Aorta (tissue), 5 donors: ENCODE measurements at places on chromosomes 1 and 21. TPM values are rescaled to one million over a fixed set of nuclear protein-coding genes. Genes with fewer than 3 reads are reported as not detected.

DNA sequence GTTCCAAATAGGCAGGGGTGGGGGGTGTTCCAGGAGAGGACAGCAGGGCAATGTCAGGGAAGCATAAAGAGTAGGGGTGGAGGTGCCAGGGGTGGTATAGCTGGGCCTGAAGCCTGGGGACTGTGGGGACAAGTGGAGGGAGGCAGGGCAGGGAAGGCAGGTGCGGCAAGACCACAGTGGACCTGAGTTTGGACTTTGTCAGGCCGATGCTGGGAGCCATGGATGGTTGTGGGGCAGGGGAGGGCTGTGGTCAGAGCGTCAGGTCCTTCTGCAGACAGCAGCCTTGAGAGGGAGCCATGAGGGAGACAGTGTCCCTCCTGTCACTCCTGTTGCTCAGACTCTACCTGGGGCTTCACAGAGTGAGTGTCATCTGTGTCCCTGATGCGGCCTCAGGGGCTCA, 320.3 kb downstream of the PTPRU start:
- H3K27ac ChIP-seq: no peak overlapping the region
- no peaks in the 10 kb centered on the region for H3K36me3 ChIP-seq
- DNase-seq: no peak
- no peaks in the 10 kb centered on the region for H3K4me1 ChIP-seq
- no peak overlapping the region for H3K4me3 ChIP-seq

- no peak for DNase-seq
- peaks cover 2% of the 10 kb centered on the region for H3K27me3 ChIP-seq
- no peaks in the 10 kb centered on the region for H3K36me3 ChIP-seq
- no peak overlapping the region for H3K4me3 ChIP-seq
- no peaks in the 10 kb centered on the region for H3K4me1 ChIP-seq
These were observed 39.6 kb upstream of the PIGC start for GRCh38 chr1:172483448-172483847.

GRCh38 chr1:44689447-44689765, 14.9 kb downstream of the ARMH1 start:
- no peak overlapping the region for H3K27ac ChIP-seq
- no peaks in the 10 kb centered on the region for H3K36me3 ChIP-seq
- H3K4me1 ChIP-seq: no peaks in the 10 kb centered on the region
- H3K4me3 ChIP-seq: no peak overlapping the region
- DNase-seq: no peak
- no peaks in the 10 kb centered on the region for H3K27me3 ChIP-seq

Gene BTF3L4
- total RNA-seq: 35.0 TPM

Gene IQGAP3
- total RNA-seq: 2.3 TPM

- H3K27me3 ChIP-seq: no peaks in the 10 kb centered on the region
- H3K4me1 ChIP-seq: no peaks in the 10 kb centered on the region
- H3K4me3 ChIP-seq: no peak overlapping the region
- H3K27ac ChIP-seq: no peak overlapping the region
These were observed 140.8 kb downstream of the BRINP2 start for GRCh38 chr1:177311586-177311985.

GRCh38 chr1:3417082-3417739, 37.3 kb upstream of the ARHGEF16 start:
- no peaks in the 10 kb centered on the region for H3K36me3 ChIP-seq
- no peak overlapping the region for H3K4me3 ChIP-seq
- no peak overlapping the region for H3K27ac ChIP-seq

DNA sequence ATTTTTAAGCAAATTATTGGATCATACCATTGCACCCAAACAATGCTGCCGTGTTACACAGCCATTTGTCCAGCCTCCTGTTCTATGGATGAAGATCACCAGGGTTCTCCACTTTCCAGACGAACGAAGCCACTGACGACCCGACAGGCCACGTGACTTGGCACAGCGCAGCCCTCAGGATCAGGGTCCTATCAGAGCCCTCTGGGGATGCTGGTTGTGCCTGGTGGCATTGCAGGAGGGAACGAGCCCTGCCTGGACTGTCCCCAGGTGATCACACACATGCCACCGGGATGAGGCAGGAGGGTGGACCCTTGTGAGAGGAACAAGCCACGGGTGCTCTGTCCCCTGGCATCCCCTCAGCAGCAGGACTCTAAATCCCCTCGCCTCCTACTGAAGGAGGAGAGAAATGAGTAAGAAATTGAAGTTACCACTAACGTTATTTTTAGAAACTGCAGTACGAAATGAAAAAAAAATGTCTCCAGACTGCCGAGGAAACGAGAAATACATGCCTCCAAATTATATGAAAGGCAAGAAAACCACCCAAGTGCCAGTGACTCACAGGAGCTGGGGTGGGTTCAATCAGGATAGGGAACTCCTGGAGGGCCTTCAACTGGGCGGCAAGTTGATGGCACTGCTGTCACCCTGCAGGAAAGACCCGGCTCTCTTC, 58.7 kb upstream of the PDE9A start:
- H3K36me3 ChIP-seq: no peaks in the 10 kb centered on the region
- H3K27ac ChIP-seq: no peak overlapping the region
- DNase-seq: no peak
- H3K4me3 ChIP-seq: no peak overlapping the region
- H3K27me3 ChIP-seq: no peaks in the 10 kb centered on the region

Gene GIPC2
- total RNA-seq: 7.4 TPM

DNA sequence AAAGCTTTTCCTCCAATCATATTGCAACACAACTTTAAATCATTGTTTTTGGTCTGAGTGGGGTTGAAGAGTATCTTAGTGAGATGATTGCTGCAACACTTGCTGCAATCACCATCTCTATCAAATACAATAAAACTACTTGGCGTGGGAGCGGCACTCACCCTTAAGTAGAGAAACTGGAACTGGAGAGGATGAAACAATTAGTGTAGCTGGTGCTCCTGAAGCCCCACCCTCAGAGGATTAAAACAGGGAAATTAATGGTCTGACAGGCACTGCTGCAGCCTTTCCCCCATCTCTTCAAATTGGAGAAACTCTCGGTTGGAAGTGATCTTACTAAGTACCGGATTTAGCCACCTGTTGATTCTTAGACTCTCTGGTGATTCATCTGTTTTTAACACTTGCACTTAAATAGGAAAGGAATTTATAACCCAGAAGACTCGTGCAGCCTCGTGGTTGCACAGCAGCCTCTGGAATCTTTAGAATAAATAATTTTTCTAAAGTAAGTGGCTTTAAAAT, 80.5 kb upstream of the KIF26B start:
- DNase-seq: no peak
- no peak overlapping the region for H3K4me3 ChIP-seq
- H3K36me3 ChIP-seq: no peaks in the 10 kb centered on the region
- no peaks in the 10 kb centered on the region for H3K27me3 ChIP-seq

DNA sequence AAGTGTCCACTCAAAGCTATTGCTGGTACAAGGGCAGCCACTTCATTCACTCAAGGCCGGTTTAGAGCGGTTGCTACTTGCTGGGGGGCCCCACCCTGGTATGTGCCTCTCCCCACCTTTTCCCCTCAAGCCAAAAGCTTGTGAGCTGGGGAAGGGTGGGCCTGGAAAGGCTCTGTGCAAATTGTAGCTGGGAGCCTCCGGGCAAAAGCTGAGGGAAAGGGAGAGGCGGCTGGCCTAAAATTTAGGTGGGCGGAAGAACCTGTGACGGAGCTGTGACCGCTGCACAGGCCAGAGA, 306 bp upstream of the SH3D21 start:
- no peaks in the 10 kb centered on the region for H3K27me3 ChIP-seq
- no peaks in the 10 kb centered on the region for H3K4me1 ChIP-seq
- H3K4me3 ChIP-seq: no peak overlapping the region
- H3K36me3 ChIP-seq: peaks cover 5% of the 10 kb centered on the region

Gene TMEM35B
- 40.1 TPM for total RNA-seq

Gene KRTAP11-1
- not detected for total RNA-seq

Gene KDM1A
- 40.4 TPM for total RNA-seq

Gene C1orf185
- not detected for total RNA-seq

- DNase-seq: no peak
- no peak overlapping the region for H3K4me3 ChIP-seq
- H3K27me3 ChIP-seq: peaks cover 1% of the 10 kb centered on the region
- H3K36me3 ChIP-seq: no peaks in the 10 kb centered on the region
- H3K4me1 ChIP-seq: no peaks in the 10 kb centered on the region
These were observed 1.4 kb downstream of the MEGF6 start for GRCh38 chr1:3609769-3610526.

- H3K4me1 ChIP-seq: peaks cover 4% of the 10 kb centered on the region
- H3K4me3 ChIP-seq: peak overlapping the region; percentile 63
- H3K27ac ChIP-seq: peak overlapping the region; percentile 6
- H3K36me3 ChIP-seq: no peaks in the 10 kb centered on the region
- DNase-seq: no peak
These were observed 1.2 kb downstream of the MIER1 start for GRCh38 chr1:66925944-66926343.

DNA sequence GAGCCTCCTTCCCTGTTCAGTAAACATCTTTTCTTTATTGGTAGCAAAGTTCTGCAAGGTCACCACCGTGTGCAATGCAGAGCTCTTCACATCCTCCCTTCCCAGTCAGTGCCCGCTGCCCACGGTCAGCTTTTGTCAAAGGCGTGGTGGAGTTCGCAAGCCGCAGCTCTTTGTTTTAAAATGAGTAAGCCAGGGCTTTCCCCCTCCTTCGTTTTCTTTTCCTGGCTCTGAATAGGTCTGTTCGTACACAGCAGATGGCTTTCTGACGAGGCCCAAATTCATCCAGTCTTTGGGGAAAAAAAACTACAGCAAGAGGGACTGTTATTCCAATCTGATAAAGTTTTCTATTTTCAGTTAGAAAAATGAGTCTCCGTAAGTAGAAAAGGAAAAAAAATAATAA, 153.2 kb downstream of the LRIG2 start:
- peak; percentile 51 for DNase-seq
- peaks cover 3% of the 10 kb centered on the region for H3K4me1 ChIP-seq
- peak overlapping the region; percentile 46 for H3K4me3 ChIP-seq
- no peaks in the 10 kb centered on the region for H3K36me3 ChIP-seq
- peak overlapping the region; percentile 9 for H3K27ac ChIP-seq

DNA sequence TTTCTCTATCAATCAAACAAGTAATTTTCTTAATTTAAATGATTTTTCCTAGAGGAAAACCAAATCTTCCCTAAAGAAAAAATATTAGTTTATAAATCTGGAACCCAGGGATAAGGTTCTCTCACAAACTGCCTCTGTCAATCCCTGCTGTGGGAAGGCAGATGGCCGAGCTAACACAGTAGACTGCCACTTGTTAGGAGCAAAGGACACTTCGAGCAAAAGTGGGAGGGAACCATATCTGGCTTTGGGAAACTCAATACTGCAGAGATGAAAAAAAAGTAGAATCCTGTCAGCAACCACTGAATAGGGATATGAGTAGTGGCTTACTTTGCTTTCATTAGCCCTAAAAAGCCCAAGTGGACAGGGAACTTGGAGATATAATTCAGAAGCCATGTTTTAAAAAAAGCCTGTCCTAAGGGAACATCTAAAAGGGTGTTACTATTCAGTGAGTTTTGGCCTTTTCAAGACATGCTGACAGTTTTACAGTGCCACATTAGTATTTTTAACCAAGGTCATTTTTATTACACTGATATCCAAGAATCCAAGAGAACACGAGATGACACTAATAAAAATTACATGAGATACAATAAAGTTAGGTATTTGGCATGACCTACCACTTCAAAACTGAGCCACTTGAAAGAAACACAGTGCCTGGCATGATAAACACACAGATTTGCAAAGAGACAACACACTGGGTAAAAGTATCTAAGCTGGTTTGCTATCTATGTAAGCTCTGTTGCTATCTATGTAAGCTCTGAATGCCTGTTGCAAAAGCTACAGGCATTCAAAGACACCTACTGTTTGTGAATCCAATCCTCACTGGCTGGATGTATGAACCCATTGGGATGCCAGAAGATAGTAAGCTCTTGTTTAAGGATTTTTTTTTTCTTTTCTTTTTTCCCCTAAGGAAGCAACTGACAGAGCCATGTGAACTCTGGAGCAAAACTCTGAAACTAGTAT, 21.4 kb downstream of the TEX38 start:
- no peak overlapping the region for H3K27ac ChIP-seq
- H3K27me3 ChIP-seq: no peaks in the 10 kb centered on the region
- H3K36me3 ChIP-seq: peaks cover 8% of the 10 kb centered on the region
- H3K4me1 ChIP-seq: no peaks in the 10 kb centered on the region

DNA sequence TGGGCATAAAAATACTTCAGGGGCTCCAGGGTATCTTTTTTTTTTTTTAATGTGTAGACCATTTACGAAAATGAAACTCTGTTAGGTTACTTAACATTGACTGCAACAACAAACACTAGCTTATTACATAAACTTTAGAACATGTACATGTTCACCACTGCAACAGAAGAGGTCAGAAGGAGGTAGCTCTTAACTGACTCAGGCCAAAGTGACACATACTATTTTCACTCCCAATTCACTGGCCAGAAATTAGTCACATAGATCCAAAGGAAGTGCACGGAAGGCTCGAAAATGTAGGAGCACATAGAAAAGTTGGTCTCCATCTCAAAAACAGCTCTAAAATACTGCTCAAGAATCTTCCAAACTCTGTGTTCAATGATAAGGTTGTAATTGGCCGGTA, 107.2 kb downstream of the AKT3 start:
- H3K27ac ChIP-seq: no peak overlapping the region
- no peaks in the 10 kb centered on the region for H3K36me3 ChIP-seq
- H3K27me3 ChIP-seq: no peaks in the 10 kb centered on the region
- no peak overlapping the region for H3K4me3 ChIP-seq
- no peak for DNase-seq

- no peaks in the 10 kb centered on the region for H3K36me3 ChIP-seq
- H3K4me1 ChIP-seq: no peaks in the 10 kb centered on the region
- no peak overlapping the region for H3K4me3 ChIP-seq
- H3K27ac ChIP-seq: no peak overlapping the region
These were observed 91.5 kb upstream of the KCNE2 start for GRCh38 chr21:34272321-34272720.

GRCh38 chr1:203207751-203208150, 21.2 kb upstream of the CHI3L1 start:
- no peaks in the 10 kb centered on the region for H3K27me3 ChIP-seq
- DNase-seq: no peak
- no peak overlapping the region for H3K27ac ChIP-seq
- H3K4me1 ChIP-seq: no peaks in the 10 kb centered on the region
- no peak overlapping the region for H3K4me3 ChIP-seq
- no peaks in the 10 kb centered on the region for H3K36me3 ChIP-seq

DNA sequence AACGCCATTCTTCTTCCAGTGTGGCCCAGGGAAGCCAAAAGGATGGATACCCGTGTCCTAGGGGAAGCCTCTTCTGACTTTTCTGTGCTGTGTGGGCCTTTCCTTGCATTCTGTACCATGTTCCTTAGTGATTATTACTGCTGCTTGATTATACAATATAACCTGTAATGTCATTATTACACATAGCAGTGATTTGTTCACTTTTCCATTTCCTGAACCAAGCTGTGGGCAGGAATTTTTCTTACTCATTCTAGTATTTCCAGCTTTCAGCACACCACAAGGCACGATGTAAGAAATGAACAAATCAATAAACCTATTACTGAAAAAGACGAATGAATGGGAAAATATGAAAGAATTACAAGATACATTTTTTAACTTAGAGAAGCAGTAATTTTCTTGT, 8.4 kb upstream of the USP33 start:
- no peaks in the 10 kb centered on the region for H3K4me1 ChIP-seq
- H3K36me3 ChIP-seq: no peaks in the 10 kb centered on the region
- no peaks in the 10 kb centered on the region for H3K27me3 ChIP-seq
- no peak for DNase-seq

- no peaks in the 10 kb centered on the region for H3K4me1 ChIP-seq
- no peak overlapping the region for H3K4me3 ChIP-seq
- peaks cover 7% of the 10 kb centered on the region for H3K36me3 ChIP-seq
- H3K27ac ChIP-seq: no peak overlapping the region
These were observed 10.6 kb downstream of the NASP start for GRCh38 chr1:45594412-45594811.

Gene VSIG8
- not detected for total RNA-seq

GRCh38 chr1:177838907-177839485, 130.9 kb downstream of the SEC16B start:
- no peak overlapping the region for H3K4me3 ChIP-seq
